ENCODE measurements at places on chromosomes 16 and 17.

DNA sequence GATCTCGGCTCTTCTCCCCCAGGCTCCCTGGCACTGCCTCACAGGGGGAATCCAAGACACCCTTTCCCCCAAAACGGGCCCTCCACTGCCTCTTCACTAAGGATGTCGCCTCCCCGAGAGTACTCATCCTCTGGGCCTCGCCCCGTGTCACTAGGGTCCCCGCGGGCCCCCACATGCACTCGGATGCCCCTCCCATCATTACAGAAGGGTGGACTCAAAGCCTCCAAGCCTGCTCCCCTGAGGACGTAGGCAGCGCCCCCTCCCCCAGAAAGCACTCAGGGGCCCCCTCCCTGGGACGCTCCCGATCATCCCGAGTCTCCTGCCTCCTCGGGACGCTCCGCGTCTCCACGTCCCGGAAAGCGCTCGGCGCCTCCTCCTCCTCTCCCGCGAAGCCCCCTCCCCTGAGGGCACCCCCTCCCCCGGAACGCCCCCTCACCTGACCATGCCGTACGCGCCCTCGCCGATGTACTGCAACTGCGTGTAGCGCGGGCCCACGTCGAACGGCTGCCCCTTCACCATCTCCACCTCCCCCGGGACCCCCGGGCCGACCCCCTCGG is 338 bp downstream of the MAPK3 start:
- DNase-seq, result no peak

- no peak for DNase-seq
Observed at GRCh38 chr17:39750131-39751015, 12.6 kb downstream of the GRB7 start.

GRCh38 chr16:72848759-72849664 is 198.9 kb downstream of the ZFHX3 start:
- peak; percentile 19 for DNase-seq

DNA sequence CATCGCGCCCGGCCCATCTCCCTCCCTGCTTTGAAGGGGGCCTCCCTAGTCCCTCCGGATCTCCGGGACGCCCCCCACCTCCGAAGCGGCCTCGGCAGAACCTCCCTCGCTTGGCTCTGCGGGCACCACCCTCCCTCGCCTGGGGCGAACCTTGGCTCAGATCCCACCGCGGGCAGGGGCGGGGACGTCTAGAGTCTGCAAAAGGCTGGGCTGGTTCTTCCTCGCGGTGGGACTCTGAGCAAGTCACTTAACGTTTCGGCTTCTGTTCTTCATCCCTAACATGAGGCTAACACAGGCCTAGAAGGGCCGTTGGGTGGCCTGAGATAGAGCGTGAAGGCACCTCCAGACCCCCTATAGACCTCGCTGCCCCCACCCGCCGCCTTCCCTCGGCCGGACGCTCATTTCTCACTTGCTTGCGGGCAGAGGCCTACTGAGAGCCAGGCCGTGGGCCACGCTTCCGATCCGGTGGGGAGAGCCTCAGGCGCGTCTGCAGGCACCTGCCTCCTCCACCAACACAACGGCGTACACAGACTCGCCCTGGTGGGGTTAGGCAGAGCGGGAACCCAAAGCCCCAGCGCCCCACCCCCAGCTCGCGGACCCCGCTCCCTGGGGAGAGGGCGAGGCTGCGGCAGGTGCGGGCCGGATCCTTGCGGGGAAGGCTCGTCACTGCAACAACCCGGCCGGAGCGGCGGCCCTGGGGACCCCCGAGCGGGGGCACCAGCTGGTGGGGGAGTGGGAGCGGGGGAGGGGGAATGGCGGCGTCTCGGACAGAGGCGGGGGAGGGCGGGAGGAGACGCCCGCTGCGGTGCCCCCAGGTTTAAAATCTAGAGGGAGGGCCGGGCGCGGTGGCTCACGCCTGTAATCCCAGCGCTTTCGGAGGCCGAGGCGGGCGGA is 5.4 kb downstream of the MYO1C start:
- DNase-seq, result no peak

GRCh38 chr17:19800571-19800970 is 52.5 kb upstream of the ALDH3A1 start:
- DNase-seq, result no peak

DNA sequence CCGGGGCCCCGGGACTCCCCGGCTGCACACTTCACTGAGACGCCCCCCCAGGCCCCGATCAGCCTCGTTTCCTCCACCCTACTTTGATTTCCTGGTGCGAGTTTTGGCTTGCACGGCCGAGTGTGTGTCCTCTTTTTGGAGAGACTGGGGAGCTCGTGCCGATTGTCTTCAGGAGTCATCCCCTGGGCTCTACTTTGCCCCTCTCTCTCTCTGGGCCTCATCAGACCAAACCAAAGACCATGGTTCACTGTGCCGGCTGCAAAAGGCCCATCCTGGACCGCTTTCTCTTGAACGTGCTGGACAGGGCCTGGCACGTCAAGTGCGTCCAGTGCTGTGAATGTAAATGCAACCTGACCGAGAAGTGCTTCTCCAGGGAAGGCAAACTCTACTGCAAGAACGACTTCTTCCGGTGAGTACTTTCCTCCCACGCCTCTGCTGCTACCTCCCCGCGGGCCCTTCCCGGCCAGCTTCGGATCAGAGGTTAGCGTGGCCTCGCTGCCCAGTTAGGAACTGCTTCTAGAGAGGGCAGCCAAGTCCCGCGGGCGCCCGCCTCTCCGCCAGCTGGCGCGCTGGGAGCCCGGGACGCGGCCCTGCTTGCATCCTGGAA is 787 bp downstream of the LHX1 start:
- no peak for DNase-seq

DNA sequence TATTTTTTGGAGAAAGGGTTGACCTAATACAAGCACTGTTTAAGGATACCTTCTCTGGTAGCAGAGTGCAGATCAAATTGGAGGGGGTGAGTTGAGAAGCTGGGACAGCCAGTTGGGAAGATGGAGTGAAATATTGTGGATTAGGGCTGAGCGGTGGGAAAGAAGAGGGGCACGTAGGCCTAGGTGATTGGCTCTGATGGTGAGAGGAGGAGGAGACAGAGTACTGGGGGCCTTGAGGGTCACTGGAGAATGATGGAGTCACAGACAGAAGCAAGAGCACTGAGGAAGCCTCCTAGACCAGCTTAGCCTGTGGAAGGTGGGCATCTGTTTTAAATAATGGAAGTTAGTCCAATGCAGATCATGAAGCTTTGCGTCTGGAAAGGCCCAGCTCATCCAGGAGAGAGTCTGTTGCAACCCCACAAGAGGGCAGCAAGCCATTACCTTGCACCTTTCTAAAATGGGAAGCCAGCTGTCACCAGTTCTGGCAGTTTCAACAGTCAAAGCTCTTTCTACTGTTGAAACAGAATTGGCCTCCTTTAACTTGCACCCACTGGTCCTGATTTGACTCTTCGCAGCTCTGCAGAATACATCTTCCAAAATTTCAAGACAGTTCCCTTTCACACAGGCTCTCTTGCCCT is 11.8 kb downstream of the SLC9A5 start:
- no peak for DNase-seq

DNA sequence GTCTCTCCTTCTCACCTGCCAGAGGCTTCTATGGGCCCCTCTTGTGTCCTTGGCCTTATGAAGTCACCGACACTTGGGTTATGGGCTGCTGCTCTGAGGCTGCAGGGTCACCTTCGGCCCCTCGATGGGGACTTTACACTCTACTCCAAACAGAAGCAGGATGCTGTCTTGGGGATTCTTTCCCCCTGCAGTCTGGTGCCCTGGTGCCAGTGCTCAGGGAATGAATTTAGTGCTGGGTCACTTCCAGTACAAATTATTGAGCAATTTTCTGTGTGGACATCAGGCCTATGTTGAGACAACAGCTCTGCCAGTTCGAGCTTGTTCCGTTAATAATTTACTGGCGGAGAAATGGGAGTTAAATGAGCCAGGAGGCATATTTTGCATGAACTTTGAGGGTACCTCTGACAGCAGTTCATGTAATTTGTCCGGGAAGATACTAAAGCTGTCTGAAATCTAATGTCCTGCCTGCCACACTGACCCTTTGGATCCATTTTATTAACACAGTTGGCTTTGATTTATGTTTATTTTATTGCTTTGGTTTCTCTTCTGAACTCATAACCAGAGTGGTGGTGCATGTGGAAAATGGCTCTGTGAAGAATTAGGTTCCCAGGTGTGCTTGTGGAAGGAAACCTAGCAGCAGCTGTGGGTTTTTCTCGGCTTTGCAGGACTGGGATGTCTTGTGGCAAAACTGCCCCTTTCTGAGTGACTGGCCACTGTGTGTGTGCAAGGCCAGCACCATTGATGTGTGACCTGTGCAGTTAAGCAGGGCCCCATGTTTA is 34.1 kb upstream of the DHX8 start:
- DNase-seq, result no peak

- no peak for DNase-seq
Observed at GRCh38 chr16:1066584-1067172, 5.9 kb upstream of the SSTR5 start.

DNA sequence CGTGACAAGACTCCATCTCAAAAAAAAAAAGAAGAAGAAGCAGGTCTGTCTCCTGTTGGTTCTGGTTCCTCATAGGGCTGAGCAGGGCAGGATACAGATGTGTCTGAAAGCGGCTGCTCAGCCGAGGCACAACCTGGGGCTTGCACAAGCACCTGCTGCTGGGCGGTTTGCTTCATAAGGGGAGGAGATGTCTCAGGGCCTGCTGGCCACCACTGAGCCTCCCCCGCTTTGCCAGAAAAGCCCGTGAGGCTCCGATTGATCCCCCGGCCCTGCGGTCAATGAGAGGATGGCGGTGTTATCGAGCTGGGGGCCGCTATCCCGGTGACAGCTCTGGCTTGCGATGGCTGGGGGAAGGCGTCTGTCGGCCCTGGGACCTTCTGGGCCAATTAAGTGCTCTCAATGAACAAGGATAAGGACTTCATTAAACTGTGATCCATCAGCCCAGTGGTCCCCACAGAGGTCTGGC is 162.0 kb downstream of the SDK2 start:
- DNase-seq, result no peak

- no peak for DNase-seq
Observed at GRCh38 chr17:57874434-57875289, 24.8 kb upstream of the MRPS23 start.

DNA sequence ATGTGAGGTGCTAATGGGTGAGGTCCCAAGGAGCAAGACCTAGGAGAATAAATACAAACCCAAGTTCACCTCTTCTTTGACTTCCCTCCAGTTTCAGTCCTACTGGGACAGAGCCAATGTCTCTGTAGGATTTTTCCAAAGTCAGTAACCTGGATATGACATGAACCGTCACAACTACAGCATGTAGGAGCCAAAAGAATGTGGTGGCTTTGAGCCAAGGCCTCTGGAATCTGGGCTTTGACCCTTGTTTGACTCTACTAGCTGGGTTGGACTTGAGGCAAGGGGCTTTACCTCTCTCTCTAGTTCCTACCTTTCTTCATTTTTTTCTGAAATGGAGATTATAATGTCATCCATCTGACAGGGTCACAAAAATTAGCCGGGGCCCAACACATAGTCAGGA is 91.4 kb downstream of the CACNG3 start:
- DNase-seq, result no peak

- no peak for DNase-seq
Observed at GRCh38 chr17:49887744-49888360, 40.0 kb upstream of the TAC4 start.

DNA sequence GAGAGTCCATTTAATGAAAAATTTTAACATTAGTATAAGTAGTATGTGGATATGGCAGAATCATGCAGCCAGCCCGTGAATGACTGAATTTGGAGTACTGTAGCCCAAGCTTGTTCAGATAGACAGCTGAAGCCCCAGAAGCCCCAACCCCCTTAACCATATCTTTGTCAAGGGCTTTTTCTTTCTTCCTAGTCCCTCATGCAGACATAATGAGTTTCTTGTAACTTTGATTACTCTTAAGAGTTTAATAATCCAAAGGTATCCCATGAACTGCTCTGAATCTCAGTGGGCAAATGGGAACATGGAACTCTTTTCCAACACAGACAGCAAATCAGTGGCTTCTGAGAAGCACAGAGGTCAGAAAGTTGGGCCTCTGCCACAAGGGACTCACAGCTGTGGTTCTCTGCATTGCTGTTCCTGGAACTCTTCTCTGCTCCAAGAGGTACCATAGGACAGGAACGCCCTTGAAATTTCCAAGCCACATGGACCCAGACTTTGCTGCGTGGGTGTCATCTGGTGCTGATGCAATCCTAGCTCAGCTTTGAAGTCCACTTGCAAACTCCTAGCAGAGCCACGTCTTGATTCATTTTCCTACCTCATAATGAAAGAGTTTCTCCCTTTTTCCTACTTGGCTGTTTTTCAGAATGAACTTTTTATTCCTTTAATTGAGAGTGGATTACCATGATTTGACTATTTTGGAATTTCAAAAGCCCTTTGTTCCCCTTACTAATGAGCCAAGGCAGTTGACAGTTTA is 18.1 kb downstream of the LYRM1 start:
- no peak for DNase-seq

DNA sequence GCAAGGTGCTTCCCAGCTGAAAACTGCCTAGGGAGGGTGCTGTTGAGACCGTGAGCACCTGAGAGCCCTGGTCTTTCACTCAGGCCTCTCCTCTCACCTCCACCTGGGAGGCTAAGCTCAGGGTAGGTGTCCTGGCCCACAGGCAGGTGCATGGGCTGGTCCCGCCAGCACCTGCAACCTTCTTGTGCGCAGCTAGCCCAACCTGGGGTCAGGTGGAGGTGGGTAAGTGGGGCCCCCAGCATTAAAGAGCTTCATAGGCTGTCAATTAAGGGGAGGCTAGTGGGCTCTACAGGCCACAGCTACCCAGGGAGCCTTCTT is 8.7 kb downstream of the ADCY7 start:
- DNase-seq, result no peak

DNA sequence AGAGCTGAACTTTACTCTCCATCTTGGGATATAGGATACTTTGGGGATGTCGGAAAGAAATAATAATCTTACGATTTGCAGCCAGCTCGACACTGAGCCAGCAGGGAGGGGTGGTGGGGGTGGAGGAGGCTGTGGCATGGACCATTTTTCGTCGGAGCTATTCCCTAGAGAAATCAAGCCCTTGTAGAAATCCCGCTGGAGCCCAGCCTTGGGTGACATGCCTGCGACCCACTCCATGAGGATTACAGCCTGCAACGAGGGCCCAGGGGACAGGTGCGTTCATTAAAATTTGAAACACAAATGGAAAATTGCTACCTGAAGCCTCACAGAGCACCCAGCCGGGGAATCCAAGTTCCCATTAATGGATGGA is 82.8 kb upstream of the GSE1 start:
- DNase-seq, result no peak

GRCh38 chr16:72220875-72221629 is 49.1 kb upstream of the PMFBP1 start:
- DNase-seq, result no peak

- peak; percentile 3 for DNase-seq
Observed at GRCh38 chr17:50266384-50267073, 7.7 kb upstream of the TMEM92 start.

- DNase-seq, result no peak
Observed at GRCh38 chr16:54921206-54921824, 9.3 kb upstream of the IRX5 start.

DNA sequence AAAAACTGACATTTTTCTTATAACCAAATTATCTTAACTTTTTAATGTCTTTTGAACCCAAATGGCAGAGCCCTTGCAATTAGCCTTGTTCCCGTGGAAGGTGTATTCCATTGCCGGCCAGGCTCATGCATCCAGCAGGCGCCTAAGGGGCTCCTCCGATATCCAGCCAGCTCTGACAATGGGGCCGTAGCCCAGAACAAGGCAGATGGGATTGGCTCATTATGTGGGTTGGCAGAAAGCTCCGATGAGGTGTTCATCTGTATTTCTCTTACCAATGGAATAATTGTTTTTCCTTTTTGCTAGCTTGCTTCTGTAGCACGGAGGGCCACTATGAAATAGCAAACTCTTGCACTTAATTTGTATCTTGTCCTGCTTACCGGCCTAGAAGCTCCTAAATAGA is 208.2 kb upstream of the CHMP6 start:
- no peak for DNase-seq

Measured in NCI-H2081 treated with DMSO at 0.1 percent for 48 hours (cell line).